ENCODE measurements at places on chromosomes 5 and 9.

- no peak for DNase-seq
Observed at GRCh38 chr9:77589046-77589795, 58.9 kb downstream of the GNA14 start.

DNA sequence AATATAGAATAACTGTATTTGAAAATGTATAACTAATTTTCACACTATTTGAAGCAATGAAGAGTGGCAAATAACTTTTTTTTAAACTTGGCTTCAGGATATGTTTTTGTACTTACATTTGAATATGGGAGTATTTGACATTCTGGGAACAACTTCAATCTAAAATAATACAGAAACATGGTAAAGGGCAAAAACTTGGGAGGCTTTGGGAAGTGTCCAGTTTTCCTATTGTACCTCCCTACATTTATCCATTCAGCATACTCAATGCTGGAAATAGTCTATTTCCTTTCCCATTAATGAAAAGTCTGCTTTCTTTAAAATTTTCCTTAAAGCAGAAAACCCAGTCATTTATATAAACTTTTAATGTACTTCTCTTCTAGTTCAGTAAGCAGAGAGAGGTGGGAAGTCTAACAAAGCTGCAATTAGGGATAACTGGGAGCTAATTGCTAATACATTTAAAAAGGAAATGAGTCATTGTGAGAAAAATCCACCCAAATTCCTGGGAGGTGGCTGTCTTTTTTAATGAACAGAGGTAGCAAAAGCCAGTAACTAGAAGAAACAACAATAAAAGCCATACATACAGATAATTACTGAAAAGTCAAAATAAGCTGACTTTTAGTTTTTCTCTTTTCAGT lies 128.8 kb downstream of the FBN2 start:
- DNase-seq, result no peak

DNA sequence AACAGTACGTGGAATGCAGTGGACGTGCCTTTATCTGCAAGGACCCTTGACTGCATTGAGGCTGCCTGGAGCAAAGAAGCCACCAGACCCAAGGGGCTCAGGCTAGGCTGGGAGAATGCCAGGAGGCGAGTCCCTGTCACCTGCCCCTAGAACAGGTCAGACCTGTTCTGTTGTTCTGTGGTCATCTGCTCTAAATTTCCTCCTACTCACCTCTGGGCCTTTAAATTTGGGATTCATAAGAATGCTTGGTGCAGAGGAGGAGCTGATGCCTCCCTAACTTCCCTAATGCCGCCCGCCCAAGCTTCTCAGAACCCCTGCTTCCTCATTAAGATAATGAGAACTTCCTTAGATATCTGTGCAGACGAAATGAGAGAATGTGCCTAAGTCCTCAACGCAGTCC lies 32.0 kb downstream of the DAPK1 start:
- no peak for DNase-seq

GRCh38 chr9:90343991-90344390 lies 298.6 kb downstream of the DIRAS2 start:
- no peak for DNase-seq

- no peak for DNase-seq
Observed at GRCh38 chr9:125486152-125486508, 220.9 kb downstream of the MAPKAP1 start.

GRCh38 chr5:135508496-135509005 lies 27.2 kb downstream of the NEUROG1 start:
- DNase-seq, result no peak

DNA sequence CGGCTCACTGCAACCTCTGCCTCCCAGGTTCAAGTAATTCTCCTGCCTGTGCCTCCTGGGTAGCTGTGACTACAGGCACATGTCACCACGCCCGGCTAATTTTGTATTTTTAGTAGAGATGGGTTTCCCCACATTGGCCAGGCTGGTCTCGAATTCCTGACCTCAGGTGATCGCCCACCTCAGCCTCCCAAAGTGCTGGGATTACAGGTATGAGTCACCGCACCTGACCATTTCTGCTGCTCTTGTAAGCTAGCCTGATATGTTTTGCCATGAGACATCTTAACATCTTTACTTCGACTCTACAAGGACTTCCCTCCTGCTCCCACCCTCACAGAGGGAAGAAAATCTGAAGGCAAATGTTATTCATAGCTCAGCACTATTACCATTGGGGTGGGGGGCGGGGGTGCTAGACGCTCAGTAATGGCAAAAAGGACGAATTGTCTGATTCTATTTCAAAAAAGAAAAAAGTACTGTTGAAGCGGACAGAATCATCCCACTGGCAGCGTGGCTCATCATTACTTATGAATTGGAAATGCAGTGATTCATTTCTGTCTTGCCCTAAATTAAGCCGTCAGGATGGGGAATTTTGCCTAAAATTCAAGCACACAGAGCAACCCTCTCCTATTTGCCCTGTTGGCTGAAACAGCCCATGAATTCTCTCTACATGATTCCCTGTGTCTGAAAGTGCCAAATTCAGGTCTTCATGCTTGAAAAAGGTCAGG lies 46.4 kb upstream of the WWC1 start:
- DNase-seq, result no peak

DNA sequence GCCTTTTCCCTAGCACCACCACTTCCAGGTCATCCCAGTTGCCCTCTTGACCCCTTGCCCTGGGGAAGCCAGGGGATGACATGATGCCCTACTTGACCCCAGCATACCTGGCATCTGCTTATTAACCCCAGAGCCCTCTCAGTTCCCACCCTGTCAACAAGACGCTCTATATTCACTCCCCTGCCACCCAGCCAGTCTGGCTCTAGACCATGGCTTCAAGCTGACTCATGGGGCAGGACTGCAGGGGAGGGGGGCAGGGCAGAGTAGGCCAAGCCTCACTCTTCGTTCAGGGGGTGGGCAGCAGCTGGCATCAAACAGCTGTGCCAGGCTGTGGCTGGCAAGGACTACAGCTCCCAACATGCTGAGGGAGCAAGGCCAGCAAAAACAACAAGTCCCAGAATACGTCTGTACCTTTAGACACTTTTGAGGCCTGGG lies 5.3 kb downstream of the ATOSB start:
- no peak for DNase-seq

DNA sequence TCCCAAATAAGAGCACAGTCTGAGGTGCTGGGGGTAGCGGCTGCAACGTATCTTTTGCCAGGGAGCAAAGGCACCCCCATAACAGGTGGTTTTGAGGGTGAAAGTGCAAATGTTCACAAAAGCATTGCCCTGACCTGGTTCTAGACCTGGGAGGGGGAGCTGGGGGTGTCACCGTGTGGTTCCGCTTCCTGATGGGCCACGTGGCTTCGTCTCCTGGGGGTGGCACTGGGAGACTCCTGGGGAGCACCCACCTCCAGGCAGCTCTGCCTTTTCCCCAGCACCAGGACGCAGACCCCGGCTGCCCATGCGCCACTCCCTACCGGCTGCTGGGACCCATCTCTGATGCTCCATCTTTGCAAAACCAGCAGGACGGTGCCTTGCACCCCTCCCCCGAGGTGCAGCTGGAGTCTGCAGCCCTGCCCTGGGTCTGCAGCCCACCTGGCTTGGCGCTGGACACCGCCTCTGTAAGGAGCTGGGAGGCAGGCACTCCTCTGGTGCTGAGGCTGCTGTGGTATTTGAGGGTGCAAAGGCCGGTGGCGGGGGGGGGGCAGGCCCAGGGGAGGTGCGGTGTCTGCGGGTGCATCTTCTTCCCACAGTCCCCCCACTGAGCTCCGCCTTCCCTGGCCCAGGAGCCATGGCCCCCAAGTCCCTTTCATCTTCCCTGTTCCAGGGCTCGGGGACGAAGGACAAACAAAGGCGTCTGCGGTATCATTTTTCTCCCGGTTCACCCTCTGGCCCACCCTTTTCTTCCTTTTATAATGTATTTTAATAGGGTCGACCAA lies 29.8 kb upstream of the RXRA start:
- DNase-seq, result no peak

GRCh38 chr5:31427013-31427723 lies 104.7 kb downstream of the DROSHA start:
- DNase-seq, result no peak

DNA sequence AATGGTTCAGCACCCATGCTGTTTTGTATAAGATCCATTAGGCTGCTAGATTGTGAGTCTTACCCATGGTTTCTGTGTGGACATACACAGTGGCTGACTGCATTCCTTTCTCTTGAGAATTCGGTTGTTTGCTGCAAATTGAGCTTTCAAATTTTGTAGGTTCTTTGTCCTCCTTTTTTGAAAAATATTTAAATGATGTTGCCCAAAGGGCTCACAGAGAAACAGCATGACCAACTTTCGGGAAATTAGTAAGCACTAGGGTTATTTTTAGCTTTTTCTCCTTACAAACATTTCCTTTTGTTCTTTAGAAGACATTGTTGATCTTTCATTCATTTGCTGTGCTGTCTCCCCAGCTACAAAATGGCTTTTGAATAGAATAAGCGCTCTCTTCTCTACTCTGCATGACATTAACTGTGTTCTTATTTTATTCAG lies 79.4 kb downstream of the NLN start:
- DNase-seq, result no peak

GRCh38 chr9:126672634-126673284 lies 59.0 kb downstream of the LMX1B start:
- no peak for DNase-seq

- DNase-seq, result no peak
Observed at GRCh38 chr5:173165177-173166016, 21.1 kb downstream of the BNIP1 start.

- DNase-seq, result no peak
Observed at GRCh38 chr5:31052937-31053658, 140.4 kb upstream of the CDH6 start.

DNA sequence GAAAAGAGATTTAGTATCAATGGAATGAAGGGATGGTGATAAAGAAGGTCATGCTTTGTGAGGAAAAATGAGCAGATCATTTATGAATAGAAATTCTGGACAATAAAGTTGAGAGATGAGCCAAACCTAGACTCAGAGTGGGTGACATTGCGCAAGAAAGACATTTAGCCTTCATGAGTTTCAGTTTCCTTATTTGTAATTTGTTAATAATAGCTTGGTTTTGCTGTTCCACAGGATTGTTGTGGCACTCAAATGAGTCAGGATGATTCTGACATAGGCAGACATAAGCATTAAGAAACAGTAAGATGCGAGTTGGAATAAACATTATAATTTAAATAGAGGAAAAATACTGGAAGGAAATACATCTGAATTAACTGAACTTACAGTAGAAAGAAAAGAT lies 34.8 kb downstream of the ITGA2 start:
- no peak for DNase-seq

- no peak for DNase-seq
Observed at GRCh38 chr5:92468295-92468694, 1085.2 kb upstream of the ARRDC3 start.

- DNase-seq, result no peak
Observed at GRCh38 chr9:137169896-137170358, at the start of gene LRRC26. LRRC26 (minus strand) TSS chr9:137170051; CDS start chr9:137169943, 108 bp downstream.

DNA sequence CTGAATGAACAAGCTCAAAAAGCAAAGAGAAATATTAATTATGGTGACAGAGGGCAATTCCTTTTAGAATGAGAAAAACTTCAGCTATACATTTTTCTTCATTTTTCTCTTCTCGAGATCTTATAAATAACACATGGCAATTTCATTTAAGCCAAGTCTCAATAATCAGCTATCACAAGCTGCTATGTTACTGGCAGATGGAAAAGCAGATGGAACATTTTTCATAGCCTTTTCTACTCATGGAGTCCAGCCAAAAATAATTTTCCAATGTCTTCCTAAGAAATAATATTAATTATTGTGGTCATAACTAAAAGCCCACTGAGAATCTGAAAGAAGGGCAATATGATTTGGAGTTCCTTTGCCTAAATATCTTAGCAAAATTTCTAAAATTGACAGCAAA lies 35.6 kb downstream of the SKIC3 start:
- no peak for DNase-seq

Measured in stimulated activated CD8-positive, alpha-beta memory T cell treated with anti-CD3 and anti-CD28 coated beads, Interleukin-7, amount 100 ng/mL, for 1 hour (primary cell).